ENCODE measurements at places on chromosomes 6 and 20.

DNA sequence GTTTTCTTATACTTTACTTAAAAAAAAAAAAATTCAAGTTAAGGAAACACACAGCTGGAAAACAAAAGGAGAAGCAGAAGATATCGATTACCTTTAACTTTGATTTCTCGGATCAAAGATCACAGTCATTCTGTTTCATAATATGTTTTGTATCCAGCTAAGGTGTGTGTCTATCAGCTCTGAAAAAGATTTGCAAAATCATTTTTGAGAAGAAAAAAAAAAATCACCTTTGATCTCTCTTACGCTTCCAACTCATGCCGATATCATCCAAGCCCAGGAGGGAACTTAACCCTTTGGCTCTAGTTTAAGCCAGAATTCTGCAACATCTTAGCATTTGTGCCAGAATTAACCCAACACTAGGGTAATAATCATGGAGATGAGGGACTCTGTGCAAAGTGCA is 144.0 kb downstream of the NFATC2 start:
- no peak for DNase-seq

DNA sequence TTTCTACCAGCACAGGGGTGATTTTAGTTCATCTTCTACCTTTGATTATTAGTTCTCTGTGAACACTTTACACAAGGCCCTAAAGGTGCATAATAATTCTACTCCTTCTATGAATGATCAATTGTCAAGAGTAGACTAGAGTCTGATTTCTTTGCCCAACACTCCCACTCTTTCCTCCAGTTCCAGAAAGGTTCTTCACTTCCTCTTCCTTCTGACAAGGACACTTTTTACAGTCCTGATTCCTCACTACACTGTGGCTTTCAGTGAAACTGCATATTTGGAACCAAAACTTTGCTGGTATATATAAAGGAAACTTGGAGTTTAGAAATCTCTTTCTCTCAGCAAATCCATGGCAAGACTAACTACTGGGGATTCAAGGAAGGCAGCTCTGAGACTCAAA is 10.6 kb upstream of the RSPO3 start:
- no peak for DNase-seq

DNA sequence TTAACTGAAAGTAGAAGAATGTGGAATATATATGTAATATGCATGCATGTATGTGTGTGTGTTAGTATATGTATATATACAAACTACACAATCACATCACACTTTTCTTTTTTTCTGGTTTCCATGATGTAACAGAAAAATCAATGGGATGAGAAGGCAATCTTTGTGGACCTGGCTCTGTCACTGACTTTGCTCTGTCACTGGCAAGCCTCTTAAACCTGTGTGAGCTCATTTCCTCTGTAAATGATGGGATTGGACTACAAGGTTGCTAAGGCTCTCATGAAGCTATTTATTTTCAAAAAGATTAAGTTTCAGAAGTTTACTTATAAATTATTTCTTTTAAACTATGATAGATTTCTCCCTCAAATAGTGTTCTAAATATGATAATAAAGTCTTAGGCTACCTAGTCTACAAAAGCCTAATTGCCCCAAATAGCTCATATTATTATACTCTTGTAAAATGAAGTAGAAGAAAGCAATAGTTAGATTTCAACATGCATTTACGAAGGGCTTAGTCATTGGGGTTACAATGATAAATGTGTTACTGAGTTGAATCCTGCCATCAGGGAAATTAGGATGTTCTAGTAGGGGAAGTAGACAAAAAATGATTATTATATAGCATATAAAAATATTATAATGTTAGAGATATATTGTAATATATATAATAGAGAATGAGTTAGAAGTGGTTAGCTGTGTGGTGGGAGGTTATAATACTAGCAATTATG is 129.3 kb downstream of the AFG1L start:
- no peak for DNase-seq

DNA sequence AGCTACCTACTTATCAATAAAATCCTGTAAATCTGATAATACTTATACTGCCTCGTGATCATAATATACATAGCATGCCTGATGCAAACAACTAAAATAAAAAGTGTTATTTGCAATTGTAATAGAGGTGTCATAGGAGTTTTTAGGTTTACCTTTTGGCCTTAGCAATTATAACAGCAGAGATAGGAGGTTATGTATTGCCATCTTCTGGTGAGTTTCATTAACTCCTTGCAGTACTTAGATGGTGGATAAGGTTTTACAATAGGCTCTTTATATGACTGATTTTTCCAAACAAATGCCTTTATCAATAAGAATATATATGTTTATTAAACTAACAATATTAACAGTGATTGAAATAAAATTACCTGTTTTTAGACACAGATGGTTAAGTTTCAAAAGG is 27.8 kb upstream of the MYCT1 start:
- no peak for DNase-seq

GRCh38 chr20:3911956-3912355 is 22.8 kb downstream of the PANK2 start:
- no peak for DNase-seq

All from activated T-cell treated with anti-CD3 and anti-CD28 coated beads for 1 hour (primary cell).